ENCODE measurements at places on chromosomes 3 and 15.
A peak's percentile ranks its signal among the peaks of the same experiment; 100 is the strongest.

DNA sequence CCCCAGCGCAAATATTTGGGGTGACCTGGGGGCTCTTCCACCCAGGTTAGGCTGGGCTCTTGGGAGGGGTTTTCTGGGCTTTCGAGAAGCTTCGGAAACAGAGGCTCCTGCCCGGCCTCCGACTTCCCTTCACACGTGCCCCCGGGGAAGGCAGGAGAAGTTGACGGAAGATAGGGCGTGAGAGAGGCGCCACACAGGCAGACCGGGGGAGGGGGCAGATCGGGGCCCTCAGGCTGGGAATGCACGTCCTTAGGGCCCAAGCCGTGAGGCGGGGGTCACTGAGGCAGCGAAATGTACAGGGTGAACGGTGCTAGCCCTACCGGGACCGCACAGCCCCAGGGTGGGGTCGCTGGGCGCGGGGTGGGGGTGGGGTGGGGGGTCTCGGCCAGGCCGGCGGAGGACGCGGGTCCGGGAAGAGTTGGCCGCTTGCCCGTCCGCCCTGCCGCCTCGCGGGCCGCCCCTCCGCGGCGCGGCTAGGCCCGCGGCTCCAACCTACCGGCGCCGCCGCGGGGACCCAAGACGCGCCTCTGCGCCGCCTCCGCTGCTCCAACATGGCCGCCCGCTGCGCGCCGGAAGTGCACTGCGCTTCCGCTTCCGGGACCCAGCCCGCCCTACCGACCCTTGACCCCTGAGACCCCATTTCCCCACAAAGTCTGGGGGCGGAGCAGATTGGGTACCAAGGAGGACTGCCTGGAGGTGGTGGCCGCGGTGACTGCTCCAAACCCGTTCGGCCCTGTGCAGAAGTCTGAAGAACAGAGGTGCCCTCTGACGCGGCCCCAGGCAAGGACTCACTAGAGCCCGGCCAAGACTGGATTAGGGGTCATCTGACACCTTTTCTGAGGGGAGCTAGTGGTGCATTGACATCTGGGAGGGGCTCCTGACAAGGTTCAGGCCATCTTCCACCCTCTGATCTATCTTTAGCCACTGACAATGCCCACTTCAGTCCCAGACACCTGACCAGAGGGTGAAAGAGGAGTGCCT lies at the start of gene CCDC71:
Gene CCDC71, minus strand, starts transcription at position 561 of the 981 bp plus-strand sequence. CDS start 2,123 bp downstream, outside the sequence.
- peak; percentile 70 for DNase-seq

GRCh38 chr3:123226549-123226948 lies 24.8 kb downstream of the SEC22A start:
- no peak for DNase-seq

- no peak for DNase-seq
These were observed 500.1 kb downstream of the PYDC2 start for GRCh38 chr3:191961022-191961421.

- DNase-seq, result no peak
These were observed 60.5 kb downstream of the LMCD1 start for GRCh38 chr3:8562081-8562595.

- DNase-seq, result no peak
These were observed 1062.4 kb downstream of the AGBL1 start for GRCh38 chr15:87142096-87142495.

GRCh38 chr15:99434506-99435112 lies 131.2 kb upstream of the MEF2A start:
- DNase-seq, result no peak

- peak; percentile 8 for DNase-seq
These were observed 306.3 kb downstream of the ZPLD1 start for GRCh38 chr3:102741105-102741504.

DNA sequence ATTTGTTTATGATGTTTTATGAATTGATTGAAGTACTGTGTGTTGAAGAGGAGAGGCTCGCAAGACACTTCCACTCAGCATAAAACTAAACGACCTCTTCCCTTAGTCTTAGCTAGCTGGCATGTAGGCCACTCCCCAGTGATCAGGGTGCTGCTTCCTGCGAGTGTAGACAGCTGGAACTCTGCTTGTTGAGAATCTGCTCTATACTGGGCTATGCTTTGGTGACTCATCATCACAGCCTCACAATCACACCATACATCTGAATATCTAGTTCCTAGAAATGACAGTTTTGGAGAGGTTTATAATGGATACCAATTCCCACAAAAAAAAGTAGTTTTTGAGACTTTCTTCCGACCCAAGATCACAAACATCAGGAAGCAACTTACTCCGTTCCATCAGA lies 1.5 kb upstream of the SLC24A5 start:
- no peak for DNase-seq

- DNase-seq, result peak; percentile 60
These were observed 84.9 kb downstream of the WWTR1 start for GRCh38 chr3:149572796-149573414.

GRCh38 chr3:32436816-32437189 lies 45.1 kb downstream of the CMTM7 start:
- DNase-seq, result no peak

- no peak for DNase-seq
These were observed 35.8 kb upstream of the CHST2 start for GRCh38 chr3:143083781-143084180.

DNA sequence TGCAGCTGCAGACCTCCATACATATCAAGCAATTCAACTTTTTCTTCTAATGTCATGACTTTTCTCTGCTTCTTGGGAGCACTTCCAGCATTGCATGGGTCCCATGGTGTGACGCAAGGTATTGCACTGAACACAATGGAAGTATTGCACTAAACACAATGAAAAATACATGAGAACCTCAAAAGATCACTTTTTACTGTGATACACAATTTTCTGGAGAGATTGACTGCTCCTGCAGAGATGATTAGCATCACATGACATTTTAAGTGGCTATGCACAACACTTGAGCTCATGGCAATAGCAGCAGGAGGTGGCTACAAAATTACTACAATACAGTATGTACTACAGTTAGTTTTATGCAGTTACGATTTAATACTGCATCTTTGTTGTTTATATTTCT lies 113.5 kb upstream of the BHLHE40 start:
- no peak for DNase-seq

- DNase-seq, result no peak
These were observed 304.1 kb downstream of the UNC13C start for GRCh38 chr15:54282228-54282836.

DNA sequence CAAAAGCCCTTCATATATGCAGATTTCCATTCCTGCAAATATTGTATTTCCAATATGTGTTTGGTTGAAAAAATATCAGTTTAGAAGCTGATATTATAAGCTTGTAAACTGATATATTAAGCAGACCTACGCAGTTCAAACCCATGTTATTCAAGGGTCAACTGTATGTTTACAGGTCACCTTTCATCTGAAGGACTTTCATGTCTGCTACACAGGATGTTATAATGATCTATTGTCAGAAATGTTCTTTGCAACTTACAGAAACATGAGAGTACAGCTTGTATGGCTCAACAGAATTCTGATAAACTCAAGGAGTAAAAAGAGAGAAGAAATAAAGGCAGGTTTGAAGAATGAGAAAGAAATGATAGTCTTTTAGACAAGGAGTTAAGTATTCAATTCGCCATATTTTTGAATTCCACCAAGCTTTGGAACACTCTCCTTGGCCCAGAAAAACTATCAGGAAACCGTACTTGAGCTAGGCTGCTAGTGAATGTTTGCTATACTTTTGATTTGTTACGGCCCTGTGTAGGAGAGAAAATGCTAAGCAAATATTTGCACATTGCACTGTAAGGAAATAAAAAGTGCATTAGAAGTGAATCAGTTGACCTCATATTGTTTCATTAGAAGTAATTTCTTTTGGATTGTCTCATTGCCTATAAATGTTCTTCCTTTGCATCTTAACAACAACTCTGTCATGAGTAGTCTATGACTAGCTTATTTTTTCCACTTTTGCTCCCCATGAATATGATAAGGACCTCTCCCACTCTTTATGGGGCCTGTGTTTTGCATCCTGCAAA lies 81.2 kb downstream of the NEK11 start:
- no peak for DNase-seq

GRCh38 chr15:93042691-93043378 lies 46.2 kb downstream of the RGMA start:
- no peak for DNase-seq

DNA sequence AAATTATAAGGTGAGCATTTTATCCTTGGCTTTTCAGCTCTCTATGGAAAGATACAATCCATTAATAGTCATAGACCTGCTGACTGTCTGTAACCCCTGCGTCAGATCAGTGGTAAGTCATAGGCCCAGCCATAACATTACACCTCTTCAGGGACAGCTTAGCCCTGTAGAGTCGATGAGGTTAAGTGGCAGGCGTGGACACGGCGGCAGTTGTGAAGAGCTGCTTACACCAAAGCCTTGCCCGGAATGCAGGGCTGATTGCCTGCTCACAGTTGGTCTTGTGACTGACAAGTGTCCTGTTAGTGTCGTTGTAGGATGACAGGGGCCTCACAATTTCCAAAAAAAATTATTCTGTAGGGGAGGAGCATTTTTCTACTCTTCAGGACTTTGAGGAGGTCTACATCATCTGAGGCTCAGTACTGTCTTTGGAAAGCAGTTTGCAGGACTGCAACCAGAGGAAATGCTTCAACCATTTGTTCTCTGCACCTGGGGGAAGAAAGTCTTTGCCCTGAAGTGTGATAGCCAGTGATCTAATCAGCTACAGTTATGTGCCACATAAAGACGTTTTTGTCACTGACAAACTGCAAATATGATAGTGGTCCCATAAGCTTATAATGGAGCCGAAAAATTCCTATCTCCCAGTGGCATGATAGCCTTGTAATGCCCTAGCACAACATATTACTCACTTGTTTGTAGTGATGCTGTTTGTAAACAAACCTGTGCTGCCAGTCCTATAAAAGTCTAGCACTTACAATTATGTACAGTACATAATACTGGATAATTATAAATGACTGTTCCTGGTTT lies 14.9 kb upstream of the SELENOT start:
- no peak for DNase-seq

DNA sequence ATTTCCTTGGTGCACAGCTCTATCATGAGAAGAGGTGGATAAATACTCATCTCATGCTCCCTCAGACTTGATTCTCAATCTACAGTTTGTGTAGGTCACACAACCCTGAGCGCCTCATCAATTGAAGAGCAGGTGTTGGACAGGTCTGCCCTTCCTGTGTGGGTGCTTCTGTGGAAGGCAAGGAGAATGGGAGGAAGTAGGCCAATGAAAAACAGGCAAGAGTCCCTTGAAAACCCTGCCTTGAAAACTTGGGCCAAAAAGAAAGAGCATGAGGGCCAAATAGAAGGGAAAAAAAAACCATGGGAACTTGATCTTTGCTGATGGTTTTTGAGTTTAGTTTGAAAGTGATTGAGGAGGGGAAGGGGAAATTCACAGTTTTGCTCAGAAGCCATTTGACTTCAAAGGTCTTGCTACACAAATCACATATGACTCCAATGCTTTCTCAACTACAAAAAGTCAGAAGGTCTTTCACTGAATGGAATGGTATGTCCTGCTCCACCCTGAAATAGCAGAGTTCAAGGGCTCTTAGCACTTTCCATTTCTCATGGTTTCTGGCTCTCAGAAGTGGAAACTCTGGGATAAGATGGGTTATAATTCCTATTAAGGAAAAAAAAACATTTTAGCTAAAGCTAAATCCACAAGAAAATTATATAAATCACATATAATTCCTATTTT lies 37.2 kb upstream of the TM4SF1 start:
- DNase-seq, result no peak

DNA sequence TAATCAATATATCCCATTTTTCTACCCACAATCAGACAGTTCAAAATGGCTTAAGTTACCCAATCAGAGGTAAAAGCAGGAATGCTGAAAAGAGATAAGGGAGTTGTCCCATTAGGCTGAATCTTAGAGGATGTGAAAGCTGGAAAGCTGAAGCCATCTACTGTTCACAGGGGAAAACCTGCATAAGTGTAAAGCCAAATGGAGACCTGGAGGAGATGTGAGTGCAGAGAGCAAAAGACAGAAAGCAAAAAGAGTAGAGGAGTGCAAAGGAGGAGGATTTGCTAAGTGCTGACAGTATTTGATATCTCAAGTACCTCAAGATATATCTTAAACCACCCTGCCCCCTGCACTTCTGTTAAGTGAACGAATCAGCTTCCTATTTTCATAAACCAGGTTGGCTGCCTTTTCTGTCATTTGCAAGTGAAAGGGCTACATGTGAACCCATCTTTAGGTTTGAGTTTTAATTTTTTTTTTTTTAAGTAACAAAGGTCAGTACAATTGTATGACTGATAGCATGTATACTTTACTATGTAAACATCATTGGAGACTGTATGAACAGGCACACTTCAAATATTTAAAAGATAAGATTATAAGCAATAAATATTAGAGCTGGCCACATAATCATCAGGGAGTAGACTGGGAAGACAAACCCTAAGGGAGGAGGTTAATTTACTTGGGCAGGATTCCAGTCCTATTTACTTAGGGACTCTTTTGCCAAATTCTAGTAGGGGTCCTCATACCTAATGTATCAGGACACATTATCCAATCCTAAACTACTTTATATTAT lies 22.8 kb upstream of the P2RY1 start:
- no peak for DNase-seq

DNA sequence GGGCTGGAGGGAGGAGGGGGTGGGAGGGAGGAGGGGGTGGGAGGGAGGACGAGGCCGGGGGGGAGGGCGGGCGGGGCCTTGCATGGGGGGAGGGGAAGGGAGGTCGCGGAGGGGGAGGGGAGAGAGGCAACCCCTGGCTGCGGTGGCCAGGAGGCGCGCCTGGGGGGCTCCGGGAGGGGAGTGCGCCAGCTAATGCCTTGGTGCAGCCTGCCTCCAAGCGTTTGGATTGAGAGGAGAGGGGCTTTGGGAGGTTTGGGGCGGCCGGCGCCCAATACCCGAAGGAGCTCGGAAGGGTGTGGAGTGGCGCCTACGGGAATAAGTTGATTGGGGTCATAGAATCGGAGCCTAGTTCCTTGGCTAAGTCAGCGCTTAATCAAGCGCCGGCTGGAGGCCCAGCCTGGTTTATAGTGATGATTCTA lies 557 bp downstream of the TFG start:
- peak; percentile 30 for DNase-seq

DNA sequence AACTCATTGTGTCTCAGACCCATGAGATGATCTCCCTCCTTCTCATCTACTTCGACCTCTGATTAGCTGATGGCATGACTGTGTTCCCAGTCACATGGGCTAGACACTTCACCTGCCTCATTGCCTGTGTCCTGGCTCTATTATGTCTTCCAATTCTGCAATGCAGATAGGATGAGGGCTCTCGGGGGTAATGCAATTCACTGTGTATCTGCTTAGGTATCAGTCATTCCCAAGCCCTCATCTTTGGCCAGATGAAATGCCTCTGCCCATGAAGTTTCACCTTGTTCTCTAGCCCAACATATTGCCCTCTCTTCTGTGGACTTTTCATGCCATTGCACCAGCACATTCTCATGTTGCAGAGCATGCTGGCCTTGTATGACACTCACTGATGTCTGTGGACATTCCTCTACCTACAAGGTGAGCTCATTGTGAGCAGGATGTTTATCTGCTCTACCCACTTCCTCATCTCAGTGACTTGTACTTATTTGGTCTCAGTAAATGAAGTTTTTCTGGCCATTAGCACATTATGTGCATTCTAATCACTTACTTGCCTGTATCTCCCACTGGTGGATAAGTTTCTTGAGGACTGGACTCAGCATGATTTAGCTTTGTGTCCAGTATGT lies 32.3 kb downstream of the MOBP start:
- no peak for DNase-seq

- DNase-seq, result no peak
These were observed 83.6 kb downstream of the NCEH1 start for GRCh38 chr3:172627057-172627809.

GRCh38 chr3:23000371-23000770 lies 202.8 kb upstream of the UBE2E2 start:
- DNase-seq, result no peak

- peak; percentile 92 for DNase-seq
These were observed 77.6 kb upstream of the DLG1 start for GRCh38 chr3:197376020-197376419.

All from RWPE1 (cell line).